ENCODE measurements at places on chromosomes 5 and 9.

GRCh38 chr9:18461496-18461895, 12.5 kb upstream of the ADAMTSL1 start:
- DNase-seq: no peak

DNA sequence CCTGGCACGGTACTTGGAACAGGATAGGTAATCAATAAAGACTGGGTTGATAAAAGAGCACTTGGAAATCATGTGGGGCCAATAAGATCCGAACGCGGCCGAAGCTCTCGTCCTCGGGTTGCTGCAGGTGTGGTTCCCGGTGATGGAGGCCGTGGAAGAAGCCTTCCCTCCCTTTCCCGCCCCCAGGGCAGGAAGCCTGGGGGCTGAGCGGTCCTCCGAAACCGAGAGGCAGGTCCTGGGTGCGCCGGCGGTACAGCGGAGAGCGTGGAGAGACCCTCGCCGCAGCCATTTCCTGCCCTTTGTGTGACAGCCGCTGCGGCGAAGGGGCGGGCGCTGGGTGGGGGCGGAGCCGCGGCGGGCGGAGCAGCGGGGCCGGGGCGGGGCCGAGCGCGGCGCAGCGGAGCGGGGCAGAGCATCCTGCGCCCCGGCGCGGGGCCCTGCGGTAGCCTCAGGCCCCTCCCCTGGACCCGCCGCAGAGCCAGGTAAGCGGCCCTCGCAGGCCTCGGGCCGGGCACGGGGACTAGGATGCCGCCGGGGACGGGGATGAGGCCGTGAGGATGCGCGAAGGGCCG, at the start of gene CYFIP2:
Gene CYFIP2 (plus strand): TSS at position 410 of the 572 bp plus-strand sequence. CDS start 19,239 bp downstream, outside the sequence.
- peak; percentile 85 for DNase-seq

- no peak for DNase-seq
Observed at GRCh38 chr5:155530046-155530445, 516.5 kb downstream of the KIF4B start.

GRCh38 chr9:68706363-68707201, 1.5 kb downstream of the PIP5K1B start:
- DNase-seq: no peak

DNA sequence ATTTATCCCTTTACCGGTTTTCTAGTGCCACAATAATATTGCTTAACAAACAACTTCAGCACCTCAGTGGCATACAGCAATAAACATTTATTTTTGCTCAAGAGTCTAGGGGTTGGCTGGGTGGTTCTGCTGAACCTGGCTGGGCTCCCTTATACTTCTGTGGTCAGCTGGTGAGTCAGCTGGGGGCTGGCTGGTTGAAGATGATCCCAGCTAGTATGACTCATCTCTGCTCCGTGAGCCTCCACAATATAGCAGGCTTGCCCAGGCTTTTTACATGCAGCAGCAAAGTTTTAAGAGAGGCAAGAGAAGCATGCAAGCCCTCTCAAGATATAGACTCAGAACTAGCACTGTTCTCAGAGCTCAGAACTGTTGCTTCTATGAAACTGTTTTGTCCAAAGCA, 523.5 kb upstream of the CLINT1 start:
- no peak for DNase-seq

DNA sequence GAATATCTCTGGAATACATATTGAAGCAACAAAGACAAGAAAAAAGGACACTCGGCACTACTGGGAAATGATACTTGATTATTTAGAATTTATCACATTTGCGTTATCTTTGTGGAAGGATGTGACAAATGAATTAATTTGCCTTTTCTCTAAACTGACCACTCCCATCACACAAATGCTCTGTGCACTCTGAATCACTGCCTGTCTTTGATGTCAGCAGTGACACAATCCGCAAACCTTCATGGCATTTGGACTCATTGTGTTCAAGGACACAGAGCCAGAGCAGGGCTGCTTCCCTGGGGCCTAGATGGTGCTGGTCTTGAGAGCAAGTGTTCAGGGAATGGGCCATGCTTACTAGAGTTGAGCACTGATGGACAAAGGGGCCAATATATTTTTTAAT, 4.9 kb upstream of the KIF4B start:
- DNase-seq: no peak

- DNase-seq: no peak
Observed at GRCh38 chr5:44900273-44900954, 91.7 kb downstream of the MRPS30 start.

GRCh38 chr9:126147936-126148870, 178.4 kb upstream of the MVB12B start:
- DNase-seq: no peak

GRCh38 chr9:37370968-37371563, 51.4 kb upstream of the GRHPR start:
- no peak for DNase-seq

- DNase-seq: no peak
Observed at GRCh38 chr5:62413711-62414110, 1.1 kb downstream of the IPO11 start.

DNA sequence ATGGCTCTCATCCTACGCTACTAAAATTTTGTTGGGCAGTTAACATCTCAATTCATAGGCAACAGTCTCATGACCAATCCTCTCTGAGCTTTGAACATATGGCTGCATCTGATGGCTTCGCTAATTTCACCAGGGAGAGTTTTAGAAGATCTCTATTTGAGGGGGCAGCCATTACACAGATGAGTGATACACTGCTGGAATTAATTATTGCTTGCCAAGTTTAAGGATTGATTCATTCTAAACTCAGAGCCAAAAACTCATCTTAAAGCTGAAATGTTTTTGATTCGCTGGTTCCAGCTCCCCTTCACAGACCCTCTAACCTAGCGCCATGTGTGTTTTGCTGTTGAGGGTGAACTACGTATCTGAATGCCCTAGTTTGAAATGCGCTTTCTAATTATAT, 519.9 kb upstream of the WWC1 start:
- DNase-seq: no peak

GRCh38 chr5:109908366-109908765, 218.6 kb downstream of the MAN2A1 start:
- no peak for DNase-seq

GRCh38 chr9:19288081-19288480, 57.6 kb downstream of the DENND4C start:
- DNase-seq: no peak

- DNase-seq: no peak
Observed at GRCh38 chr5:154228696-154229095, 38.2 kb downstream of the GALNT10 start.

GRCh38 chr9:10054456-10054855, 558.3 kb downstream of the PTPRD start:
- DNase-seq: no peak

DNA sequence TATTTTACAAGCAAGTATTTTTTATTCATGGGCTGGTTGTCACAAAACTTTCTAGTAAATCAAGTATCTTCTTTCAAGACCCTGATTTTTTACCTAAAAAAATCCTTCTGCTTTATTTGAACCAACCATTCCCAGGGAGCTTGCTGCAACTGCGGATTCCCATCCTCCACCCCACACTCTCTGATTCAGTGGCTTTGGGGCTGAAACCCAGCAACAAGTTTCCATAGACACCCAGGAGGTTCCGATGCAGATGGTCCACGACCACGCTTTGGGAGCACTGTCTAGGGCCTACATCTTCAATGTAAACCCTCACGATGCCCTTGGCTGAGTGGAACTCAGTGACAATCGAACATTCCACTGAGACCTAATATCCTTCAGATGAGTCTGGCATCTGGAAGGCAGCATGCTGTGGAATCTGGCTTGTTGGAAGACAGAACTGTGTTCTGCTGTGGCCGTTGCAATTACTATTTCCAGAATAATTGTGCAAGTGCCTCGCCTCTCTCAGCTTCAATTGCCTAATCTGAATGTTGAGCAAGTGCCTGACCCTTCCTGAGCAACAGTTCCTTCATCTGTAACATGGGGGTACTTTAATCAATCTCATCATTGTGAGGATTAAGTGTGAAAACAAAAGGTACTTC, 105.1 kb downstream of the INSYN2B start:
- DNase-seq: no peak

DNA sequence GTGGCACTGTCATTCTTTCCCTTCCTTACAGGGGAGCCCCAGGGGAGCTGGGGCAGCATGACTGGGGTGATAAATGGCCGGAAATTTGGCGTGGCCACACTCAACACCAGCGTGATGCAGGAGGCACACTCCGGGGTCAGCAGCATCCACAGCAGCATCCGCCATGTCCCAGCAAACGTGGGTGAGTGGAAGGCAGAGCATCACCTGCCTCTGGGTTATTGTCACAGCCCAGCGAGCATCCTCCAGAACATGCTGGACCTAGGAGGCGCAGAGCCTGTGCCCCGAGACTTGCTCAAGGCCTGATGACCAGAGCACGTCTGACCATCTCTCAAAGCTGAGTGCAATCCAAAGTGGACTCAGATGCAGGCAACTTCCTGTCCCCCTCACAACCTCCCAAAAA, 22.2 kb upstream of the ASS1 start:
- DNase-seq: no peak

GRCh38 chr5:152532714-152533113, 127.6 kb upstream of the NMUR2 start:
- DNase-seq: no peak

GRCh38 chr5:157225469-157226422, 40.2 kb upstream of the CYFIP2 start:
- DNase-seq: no peak

- DNase-seq: no peak
Observed at GRCh38 chr5:76388236-76388635, 14.8 kb upstream of the IQGAP2 start.

DNA sequence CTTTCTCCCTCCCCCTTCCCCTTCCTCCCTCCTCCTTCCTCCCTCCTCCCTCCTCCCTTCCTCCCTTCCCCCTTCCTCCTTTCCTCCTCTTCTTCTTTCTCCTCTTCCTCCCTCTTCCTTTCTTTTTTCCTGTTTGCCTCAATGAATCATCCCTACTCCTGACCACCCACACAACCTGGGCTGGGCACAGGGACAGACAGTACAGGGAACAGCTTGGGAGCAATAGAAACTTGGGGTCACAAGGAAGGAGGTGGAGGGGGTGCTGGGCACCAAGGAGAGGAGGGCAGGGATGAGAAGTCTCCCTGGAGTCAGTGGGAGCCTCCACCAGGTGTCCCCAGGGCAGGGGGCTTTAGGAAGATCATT, 5.0 kb downstream of the TTC16 start:
- DNase-seq: no peak

- DNase-seq: no peak
Observed at GRCh38 chr9:129282272-129282671, 104.2 kb upstream of the IER5L start.

DNA sequence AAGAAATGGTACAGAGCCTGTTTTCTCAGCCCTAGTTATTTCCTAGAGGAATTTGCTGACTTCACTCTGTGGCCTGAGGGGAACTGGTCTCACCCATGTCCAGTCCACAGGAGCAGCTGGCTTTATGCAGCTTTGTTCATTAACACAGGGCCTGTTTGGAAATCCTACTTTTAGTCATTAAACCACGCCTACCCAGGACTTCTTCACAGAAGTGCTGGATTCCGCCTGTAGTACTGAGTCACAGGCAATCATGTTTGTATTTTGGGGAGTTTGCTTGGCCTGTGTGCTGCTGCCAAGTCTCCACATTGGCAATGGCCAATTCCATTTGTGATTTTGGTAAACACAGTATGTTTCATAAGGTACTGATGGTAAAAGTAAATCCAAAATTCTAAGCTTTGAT, 52.8 kb downstream of the CTNND2 start:
- DNase-seq: no peak

DNA sequence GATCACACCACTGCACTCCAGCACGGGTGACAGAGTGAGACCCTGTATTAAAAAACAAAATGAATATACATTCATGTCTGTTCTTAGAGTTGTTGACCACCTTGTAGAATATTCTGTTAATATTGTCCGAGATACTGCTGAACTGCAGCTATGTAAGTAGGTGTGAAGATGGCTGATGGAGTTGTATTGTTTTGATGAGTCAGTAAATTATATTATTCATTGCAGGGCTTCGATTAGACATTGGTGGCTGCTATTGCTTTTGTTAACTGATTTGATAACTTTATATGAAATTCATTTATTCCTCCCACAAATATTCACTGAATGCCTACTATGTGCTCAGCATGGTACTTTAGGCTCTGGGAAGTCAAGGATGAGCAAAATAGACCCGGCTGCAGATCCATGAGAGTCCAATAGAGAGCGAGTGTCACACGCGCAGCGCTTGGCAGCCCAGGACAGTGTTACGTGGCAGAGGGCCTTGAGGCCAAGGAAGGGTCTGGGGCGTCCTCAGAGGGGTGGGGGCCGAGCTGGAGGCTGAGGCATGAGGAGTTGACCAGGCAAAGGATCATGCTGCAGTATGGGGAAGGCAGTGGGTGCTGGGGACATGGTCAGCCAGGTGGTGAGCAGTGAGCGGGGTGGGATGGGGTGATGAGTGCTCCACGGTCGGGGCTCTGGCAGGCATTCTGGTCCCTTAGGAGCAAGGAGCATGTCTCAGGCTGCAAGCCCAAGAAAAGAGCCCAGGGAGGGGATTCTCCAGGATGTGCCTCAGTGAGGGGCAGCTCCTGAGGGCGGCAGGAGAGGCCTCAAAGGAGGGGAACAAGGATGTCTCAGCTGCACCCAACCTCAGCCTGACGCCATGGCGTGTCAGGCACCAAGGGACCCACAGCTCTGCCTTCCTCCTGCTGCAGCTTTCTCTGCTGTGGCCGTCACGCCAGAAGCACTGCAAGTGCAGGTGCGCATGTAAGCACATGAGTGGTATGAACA, 243.5 kb downstream of the GADD45G start:
- no peak for DNase-seq

GRCh38 chr5:91255396-91256141, 127.5 kb downstream of the ARRDC3 start:
- DNase-seq: no peak

DNA sequence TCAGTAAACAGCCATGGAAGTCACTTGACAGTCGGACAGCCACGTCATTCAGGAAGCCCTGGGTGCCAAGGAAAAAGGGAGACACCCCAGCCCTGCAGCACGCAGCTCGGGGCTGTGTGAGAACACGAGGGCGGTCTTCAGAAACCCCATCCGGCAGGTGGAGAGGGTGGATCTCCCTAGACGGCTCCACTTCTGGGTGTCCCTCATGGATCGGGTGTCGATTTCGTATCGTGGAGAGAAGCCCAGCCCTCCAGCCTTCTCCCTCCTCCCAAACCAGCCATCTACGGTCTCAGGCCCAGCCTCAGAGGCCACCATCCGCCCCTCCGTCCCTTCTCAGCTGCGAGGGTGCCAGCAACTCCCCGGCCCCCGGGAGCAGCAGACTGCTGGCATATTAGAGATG, 65.5 kb upstream of the BARHL1 start:
- DNase-seq: no peak

- DNase-seq: no peak
Observed at GRCh38 chr5:78757269-78758053, 108.9 kb upstream of the LHFPL2 start.

- no peak for DNase-seq
Observed at GRCh38 chr9:121328876-121329681, 41.0 kb downstream of the STOM start.

DNA sequence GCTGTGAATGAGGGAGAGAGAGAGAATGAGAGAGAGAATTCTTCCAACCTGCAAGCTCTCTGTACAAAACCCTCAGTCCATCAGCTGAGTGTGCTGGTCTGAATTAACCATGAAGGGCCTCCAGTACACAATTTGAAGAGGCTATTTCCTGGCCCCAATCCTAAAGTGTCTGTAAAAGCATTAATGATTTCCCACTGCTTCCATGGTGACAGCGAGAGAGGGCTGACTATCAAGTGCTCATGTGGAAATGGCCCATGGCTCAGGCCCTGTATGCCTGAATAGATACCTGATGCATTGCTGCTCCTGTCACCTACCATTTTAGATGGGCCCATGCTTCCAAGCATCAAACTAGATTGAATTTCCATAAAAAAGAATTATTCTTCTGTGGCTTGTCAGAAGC, 592.4 kb downstream of the KIF4B start:
- DNase-seq: no peak

- no peak for DNase-seq
Observed at GRCh38 chr5:152405145-152405544, at the start of gene NMUR2. Gene NMUR2, minus strand, starts transcription at chr5:152405279. Its CDS starts 166 bp downstream, at chr5:152405113.

Data from central memory CD4-positive, alpha-beta T cell (primary cell).